ENCODE measurements at places on chromosomes 13 and 19. TPM values are rescaled to one million over a fixed set of nuclear protein-coding genes. Genes with fewer than 3 reads are reported as not detected.
A peak's percentile ranks its signal among the peaks of the same experiment; 100 is the strongest.

The DAPK3 gene
- 28.5 TPM for polyA plus RNA-seq

The ZNF829 gene
- polyA plus RNA-seq = 6.1 TPM

The IFNL1 gene
- polyA plus RNA-seq = not detected

The PDX1 gene
- not detected for polyA plus RNA-seq

GRCh38 chr13:105471673-105472072 is 1063.8 kb downstream of the EFNB2 start:
- peak; percentile 49 for DNase-seq

GRCh38 chr19:4431296-4431695 is 26.3 kb downstream of the UBXN6 start:
- DNase-seq = no peak

GRCh38 chr13:99656844-99657381 is 155.6 kb downstream of the TM9SF2 start:
- DNase-seq = no peak
